SJSA1 (cell line): ENCODE measurements at places on chromosomes 1 and 21. TPM values are rescaled to one million over a fixed set of nuclear protein-coding genes. Genes with fewer than 3 reads are reported as not detected.

FAM229A gene
- total RNA-seq, result 0.28 and 0.74 TPM in 2 replicates

AJAP1 gene
- not detected in 2 replicates for total RNA-seq

FAM72D gene
- total RNA-seq, result 1.4 and 2.9 TPM in 2 replicates

S100A14 gene
- not detected in 2 replicates for total RNA-seq

PLXNA2 gene
- total RNA-seq, result 5.4 and 8.7 TPM in 2 replicates

COL18A1 gene
- 55.9 TPM in 2 replicates for total RNA-seq

KIRREL1 gene
- 83.9 and 123 TPM in 2 replicates for total RNA-seq

HMGN1 gene
- total RNA-seq, result 446 and 461 TPM in 2 replicates

AMY1A gene
- not detected in 2 replicates for total RNA-seq

MCOLN2 gene
- 1.4 and 1.9 TPM in 2 replicates for total RNA-seq

B3GALT5 gene
- total RNA-seq, result 0.76 and 1.2 TPM in 2 replicates

SLC5A9 gene
- not detected in 2 replicates for total RNA-seq

GJC2 gene
- total RNA-seq, result 2.0 and 2.3 TPM in 2 replicates

NDUFV3 gene
- 49.2 and 54.9 TPM in 2 replicates for total RNA-seq

TIAM1 gene
- total RNA-seq, result 7.8 and 8.3 TPM in 2 replicates

APOBEC4 gene
- not detected in 2 replicates for total RNA-seq

TBX19 gene
- total RNA-seq, result 0.47 and 1.4 TPM in 2 replicates

WLS gene
- total RNA-seq, result 18.6 and 26.7 TPM in 2 replicates

CD1D gene
- total RNA-seq, result not detected in 2 replicates

MUL1 gene
- 25.4 and 42.2 TPM in 2 replicates for total RNA-seq

DCST1 gene
- total RNA-seq, result not detected in 2 replicates

OR2T2 gene
- total RNA-seq, result not detected in 2 replicates

RYR2 gene
- total RNA-seq, result not detected in 2 replicates

GJB5 gene
- not detected in 2 replicates for total RNA-seq

ORC1 gene
- total RNA-seq, result 21.9 and 23.9 TPM in 2 replicates

BARHL2 gene
- not detected in 2 replicates for total RNA-seq

DMBX1 gene
- total RNA-seq, result not detected in 2 replicates

DENND1B gene
- total RNA-seq, result 8.4 and 16.1 TPM in 2 replicates

CR1 gene
- not detected in 2 replicates for total RNA-seq

OR2W3 gene
- not detected in 2 replicates for total RNA-seq

DHRS3 gene
- 0.76 and 0.88 TPM in 2 replicates for total RNA-seq

DMRTA2 gene
- 15.0 and 16.3 TPM in 2 replicates for total RNA-seq

TOMM40L gene
- 8.4 and 9.4 TPM in 2 replicates for total RNA-seq

CFHR2 gene
- not detected in 2 replicates for total RNA-seq

HCRTR1 gene
- not detected in 2 replicates for total RNA-seq

ACOT11 gene
- total RNA-seq, result 0.85 and 1.3 TPM in 2 replicates

S100A2 gene
- 5.3 and 15.8 TPM in 2 replicates for total RNA-seq

CFAP141 gene
- not detected in 2 replicates for total RNA-seq
